ENCODE measurements at places on chromosomes 4 and X. TPM values are rescaled to one million over a fixed set of nuclear protein-coding genes. Genes with fewer than 3 reads are reported as not detected.

RXFP1 gene
- 4.3 TPM for total RNA-seq

TLL1 gene
- total RNA-seq: 4.0 TPM

GAGE12H gene
- total RNA-seq: not detected

SMARCA5 gene
- total RNA-seq: 93.8 TPM

SPANXN4 gene
- not detected for total RNA-seq

All from left lung (tissue), 14 donors.